ENCODE measurements at places on chromosomes 2 and 18.

GRCh38 chr2:10500601-10501361 is 52.7 kb upstream of the ODC1 start:
- DNase-seq, result no peak

GRCh38 chr2:174122185-174122584 is 126.1 kb downstream of the OLA1 start:
- DNase-seq, result no peak

- DNase-seq, result peak; percentile 89
Measured at GRCh38 chr18:27713738-27714095, 463.2 kb downstream of the CDH2 start.

GRCh38 chr18:2935438-2936192 is 77.3 kb downstream of the LPIN2 start:
- DNase-seq, result no peak

- DNase-seq, result no peak
Measured at GRCh38 chr2:166184789-166185188, 57.0 kb upstream of the SCN1A start.

- no peak for DNase-seq
Measured at GRCh38 chr2:37553411-37554154, 117.9 kb downstream of the CDC42EP3 start.

Measured in NCI-H2171 treated with DMSO at 0.1 percent for 48 hours (cell line).